ENCODE measurements at places on chromosomes 12 and 14. TPM values are rescaled to one million over a fixed set of nuclear protein-coding genes. Genes with fewer than 3 reads are reported as not detected.

- DNase-seq = no peak
These were observed 64.8 kb downstream of the WSCD2 start for GRCh38 chr12:108193917-108194316.

GRCh38 chr12:16506394-16506793 lies 99.6 kb downstream of the LMO3 start:
- no peak for DNase-seq

DNA sequence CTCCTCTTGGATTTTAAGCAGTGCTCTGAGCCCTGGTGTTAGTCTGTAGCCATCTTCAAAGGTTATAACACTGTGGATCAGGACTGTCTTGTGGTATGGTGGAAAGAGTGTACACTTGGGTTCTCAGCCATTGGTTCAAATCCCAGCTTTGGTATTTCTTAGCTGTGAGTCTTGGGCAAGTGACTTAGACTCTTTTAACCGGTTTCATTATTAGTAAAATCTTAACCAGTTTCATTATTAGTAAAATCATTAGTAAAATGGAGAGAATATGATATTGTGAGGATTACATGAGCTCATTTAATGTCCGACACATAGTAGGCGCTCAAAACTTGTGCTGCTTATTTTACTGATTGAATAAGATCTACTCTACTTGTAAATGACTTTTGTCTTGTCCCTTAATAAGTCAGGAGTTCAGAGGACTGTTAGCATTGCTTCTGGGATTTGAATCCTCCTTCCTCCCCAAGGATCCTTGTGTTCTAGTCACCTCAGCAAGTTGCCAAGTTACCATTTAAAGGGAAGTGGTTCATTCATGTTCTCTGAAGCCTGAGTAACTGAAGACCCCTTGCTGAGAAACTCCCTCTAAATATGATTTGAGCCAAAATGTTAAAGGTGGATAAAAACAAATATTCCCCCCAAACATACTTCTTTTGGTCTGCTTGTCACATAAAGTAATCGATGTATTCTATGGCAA lies 12.4 kb downstream of the TTLL5 start:
- DNase-seq = no peak

- DNase-seq = no peak
These were observed 16.4 kb upstream of the PRIMA1 start for GRCh38 chr14:93804654-93805053.

- no peak for DNase-seq
These were observed at the start of gene RPL10L for GRCh38 chr14:46651526-46652144. TSS of gene RPL10L (minus strand) at chr14:46651781. CDS start at chr14:46651736, 45 bp downstream.

DNA sequence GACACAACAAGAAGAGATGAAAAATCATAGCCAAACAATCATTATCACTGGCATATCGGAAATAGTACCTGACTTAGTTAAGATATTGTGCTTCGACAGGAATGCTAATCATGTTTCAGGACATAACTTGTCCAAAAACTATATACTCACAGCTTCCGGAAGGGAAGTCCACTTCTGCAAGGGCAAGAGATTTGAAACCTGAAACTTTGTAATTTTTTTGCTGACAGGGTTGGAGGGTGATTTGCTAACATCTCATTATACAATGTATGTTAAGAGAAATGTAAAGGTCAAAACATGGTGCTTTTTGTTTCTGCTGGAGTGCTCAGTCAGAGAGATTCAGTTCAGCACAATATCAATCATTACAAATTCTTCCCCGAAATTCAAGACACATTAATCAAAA lies 200.3 kb downstream of the CNTN1 start:
- no peak for DNase-seq

DNA sequence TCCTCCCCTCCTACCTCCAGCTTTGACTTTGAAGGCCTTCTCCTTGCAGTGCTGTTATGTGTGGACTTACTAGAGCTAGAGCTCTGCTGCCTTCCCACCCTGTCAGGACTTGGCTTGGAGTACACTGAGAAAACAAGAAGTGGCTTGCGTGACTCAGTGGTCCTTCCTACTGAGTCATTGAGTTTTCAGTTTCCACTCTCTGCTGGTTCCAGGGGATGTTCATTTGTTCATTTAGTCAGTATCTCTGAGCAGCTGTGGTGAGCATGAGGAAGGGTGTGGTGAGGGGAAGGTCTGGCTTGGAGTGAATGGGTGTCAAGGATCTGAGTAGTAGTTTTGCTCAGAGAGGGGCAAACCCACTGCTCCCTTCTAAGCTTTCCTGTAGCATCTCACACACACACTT lies 17.2 kb upstream of the ELK3 start:
- DNase-seq = no peak

- DNase-seq = no peak
These were observed 56.0 kb downstream of the LLPH start for GRCh38 chr12:66074561-66074960.

DNA sequence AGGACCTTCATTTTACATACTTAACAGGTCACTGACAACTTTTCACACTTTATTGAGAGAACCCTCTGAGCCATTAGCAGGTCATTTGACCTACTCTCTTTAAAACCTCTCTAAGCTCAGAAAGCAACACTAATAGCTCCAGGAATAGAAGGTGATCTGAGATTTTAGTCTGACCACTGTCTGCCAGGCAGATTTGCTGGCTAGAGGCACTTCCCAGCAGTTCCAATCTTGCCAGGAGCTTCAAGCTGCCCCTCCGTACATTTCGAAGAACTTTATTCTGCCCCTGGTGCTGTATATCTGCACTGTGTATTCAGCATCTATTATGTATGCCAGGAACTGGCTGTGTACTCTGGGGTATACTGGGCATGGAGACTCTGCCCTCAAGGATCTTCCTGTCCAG lies 56.3 kb downstream of the GPHB5 start:
- no peak for DNase-seq

DNA sequence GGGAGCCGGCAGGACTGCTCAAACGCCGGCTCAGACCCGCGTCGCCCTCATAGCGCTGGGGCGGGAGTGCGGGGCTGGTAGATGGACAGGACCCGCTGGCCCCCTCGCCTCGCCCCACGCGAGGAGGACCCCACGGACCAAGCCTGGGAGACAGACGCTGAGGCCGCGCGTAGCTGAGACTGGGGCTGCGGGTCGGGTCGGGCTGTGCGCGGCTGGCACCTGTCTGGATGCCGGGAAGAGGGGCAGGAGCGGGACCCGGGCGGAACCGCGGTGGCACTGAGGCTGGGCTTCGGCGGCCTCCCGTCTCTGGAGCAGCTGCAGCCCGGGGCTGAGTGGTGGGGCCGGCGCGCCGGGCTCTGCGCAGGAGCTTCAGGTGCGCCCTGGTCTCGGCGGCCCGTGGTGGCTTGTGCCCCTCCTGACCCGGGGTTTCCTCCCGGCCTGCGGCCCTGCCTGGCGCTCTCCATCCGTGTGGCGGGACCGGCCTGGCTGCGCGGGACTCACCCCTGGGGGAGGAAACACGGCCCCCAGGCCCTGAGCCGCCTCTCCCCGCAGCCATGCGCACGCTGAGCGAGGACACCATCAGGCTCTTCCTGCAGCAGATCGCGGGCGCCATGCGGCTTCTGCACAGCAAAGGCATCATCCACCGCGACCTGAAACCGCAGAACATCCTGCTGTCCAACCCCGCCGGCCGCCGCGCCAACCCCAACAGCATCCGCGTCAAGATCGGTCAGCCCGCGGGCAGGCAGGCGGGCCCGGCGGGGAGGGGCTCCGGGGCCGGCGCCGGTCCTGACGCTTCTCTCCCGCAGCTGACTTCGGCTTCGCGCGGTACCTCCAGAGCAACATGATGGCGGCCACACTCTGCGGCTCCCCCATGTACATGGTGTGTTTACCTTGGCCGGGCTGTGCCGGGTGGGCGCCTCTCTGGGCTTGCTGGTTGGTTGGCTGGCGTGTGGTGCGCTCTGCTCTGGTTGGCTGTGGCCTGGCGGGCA lies 14.0 kb downstream of the ULK1 start:
- DNase-seq = no peak

DNA sequence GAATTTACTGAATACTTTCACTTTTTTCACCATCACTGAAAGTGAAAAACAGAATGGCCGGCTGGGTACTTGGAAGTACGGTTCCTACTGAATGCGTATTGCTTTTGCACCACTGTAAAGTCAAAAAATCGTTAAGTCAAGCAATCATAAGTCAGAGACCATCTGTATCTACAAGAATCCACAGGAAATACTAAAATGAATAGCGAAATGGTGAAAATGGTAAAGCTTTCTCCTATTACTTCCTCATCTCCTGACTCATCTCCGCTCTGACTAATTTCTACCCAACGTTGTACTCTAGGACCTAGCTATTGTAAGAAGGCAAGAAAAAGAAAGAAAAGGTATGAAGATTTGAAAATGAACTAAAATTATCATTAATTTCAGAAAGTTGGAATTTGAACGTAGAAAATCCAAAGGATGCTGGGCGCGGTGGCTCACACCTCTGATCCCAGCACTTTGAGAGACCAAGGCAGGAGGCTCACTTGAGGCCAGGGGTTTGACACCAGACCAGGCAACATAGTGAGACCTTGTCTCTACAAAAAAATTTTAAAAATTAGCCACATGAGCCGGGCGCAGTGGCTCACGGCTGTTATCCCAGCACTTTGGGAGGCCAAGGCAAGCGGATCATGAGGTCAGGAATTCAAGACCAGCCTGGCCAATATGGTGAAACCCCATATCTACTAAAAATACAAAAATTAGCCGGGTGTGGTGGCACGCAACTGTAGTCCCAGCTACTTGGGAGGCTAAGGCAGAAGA lies 5.3 kb upstream of the CDCA4 start:
- DNase-seq = no peak

DNA sequence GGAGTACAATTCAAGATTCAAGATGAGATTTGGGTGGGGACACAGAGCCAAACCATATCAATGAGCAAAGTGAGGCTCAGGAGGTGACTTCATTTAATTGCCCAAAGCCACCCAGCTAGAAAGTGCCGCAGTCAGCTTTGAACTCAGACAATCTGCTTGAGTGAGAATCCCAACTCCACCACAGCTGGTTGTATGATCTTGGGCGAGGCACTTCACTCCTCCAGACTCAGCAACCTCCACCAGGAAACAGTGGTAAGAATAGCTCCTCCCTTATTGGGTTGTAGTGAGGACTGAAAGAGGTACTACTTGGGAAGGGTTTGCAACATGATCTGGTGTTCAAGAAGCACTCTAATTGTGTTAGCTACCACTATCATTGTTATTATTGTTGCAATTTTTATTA lies 129.2 kb upstream of the RFLNA start:
- DNase-seq = no peak

- no peak for DNase-seq
These were observed 14.9 kb upstream of the RESF1 start for GRCh38 chr12:31944299-31944698.

DNA sequence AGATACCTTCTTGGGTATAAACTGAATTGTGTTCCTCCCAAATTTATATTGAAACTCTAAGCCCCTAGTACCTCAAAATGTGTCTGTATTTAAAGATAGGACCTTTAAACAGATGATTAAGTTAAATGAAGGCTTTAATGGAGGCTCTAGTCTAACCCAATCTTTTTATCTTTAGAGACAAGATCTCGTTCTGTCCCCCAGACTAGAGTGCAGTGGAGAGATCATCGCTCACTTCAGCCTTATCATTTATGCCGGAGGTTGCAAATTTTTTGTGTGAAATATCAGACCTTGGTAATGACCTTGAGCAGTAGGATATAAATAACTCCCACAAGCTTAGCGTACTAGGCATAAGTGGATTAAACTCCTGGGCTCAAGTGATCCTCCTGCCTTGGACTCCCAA lies 81.8 kb downstream of the C14orf132 start:
- no peak for DNase-seq

DNA sequence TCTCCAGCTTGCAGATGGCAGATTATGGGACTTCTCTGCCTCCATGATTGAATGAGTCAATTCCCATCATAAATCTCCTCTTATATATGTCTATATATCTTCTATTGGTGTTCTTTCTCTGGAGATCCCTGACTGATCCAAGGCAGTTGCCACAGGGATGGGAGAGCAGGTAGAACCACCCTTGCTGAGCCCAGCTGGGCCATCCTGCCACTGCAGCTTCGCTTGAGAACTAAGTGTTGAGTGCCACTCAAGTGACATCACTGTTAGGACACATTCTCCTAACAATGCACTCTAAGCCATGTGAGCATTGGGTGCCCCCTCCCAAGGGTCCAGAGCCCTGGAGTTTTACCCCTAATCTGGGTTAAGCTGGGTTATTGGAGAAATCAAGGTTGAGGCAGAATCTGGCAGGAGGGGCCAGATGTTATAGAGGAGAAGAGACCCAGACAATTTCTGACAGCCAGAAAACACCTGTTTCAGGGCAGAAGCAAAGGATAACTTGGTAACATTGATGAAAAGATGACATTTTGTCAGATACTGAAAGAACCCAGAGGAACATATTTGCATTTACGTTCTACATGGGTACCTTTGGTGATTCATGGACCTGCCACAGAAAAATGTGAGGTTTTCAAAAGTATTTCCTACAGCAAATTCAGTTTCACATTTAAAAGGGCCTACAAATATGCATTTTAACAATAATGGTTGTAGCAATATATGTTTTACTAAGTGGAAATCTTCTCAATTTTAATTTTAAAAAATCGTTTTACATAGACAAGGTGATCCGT lies 57.2 kb upstream of the MAX start:
- DNase-seq = no peak

- peak; percentile 52 for DNase-seq
These were observed 643 bp upstream of the TAMALIN start for GRCh38 chr12:52005903-52006703.

GRCh38 chr12:120394483-120395367 lies 25.8 kb upstream of the MSI1 start:
- peak; percentile 93 for DNase-seq

DNA sequence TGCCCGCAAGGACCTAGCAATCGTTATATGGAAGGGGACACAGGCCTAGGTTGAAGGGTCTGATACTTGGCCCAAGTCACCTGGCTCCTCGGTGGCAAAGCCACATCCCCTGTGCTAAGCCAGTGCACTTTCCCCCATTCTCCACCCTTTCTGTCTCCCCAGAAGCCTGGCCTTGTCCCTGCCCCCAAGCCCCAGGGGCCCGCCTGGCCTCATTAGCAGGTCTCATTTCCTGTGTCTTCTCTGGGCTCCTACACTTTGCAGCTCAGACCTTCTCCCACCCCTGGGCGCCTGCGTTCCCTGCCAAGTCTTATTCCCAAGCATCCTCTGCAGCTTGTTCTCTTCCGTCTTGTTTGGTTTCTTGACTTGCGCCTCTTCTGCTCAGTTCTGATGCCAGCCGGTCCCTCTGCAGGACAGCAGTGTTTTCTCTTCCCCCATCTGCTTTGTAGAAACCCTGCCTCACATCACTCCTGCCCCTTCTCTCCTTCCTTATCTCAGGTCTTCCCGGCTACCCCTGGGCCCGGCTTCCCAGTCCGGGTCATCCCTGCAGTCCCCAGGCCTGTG lies 66.7 kb downstream of the SLC24A4 start:
- no peak for DNase-seq

DNA sequence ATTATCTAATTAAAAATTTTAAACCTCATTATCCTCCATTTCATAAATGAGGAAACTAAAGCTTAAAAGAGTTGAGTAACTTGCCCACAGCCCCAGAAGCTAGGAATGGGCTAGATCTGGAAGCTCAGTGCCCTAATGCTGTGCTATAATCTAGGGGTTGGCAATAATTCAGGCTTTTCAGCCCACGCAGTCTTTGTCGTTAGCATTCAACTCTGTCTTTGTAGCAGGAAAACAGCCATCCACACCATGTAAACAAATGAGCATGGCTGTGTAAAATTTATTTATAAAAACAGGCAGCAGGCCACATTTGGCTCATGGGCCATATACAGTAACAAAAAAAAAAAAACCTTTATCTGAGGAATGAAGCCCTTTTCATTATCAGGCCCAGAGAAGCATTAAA lies 92.4 kb upstream of the OVCH1 start:
- DNase-seq = peak; percentile 45

GRCh38 chr14:105050551-105050897 lies 14.7 kb downstream of the GPR132 start:
- peak; percentile 83 for DNase-seq

GMFB gene
- 31.2 TPM for polyA plus RNA-seq

KRT77 gene
- not detected for polyA plus RNA-seq

CLEC4D gene
- 0.20 TPM for polyA plus RNA-seq

FOXG1 gene
- polyA plus RNA-seq = not detected
